Stimulated activated CD4-positive, alpha-beta T cell treated with anti-CD3 and anti-CD28 coated beads, Interleukin-2, amount 100 ng/mL, for 24 hours (primary cell): ENCODE measurements at places on chromosomes 3 and 15.
A peak's percentile ranks its signal among the peaks of the same experiment; 100 is the strongest.

DNA sequence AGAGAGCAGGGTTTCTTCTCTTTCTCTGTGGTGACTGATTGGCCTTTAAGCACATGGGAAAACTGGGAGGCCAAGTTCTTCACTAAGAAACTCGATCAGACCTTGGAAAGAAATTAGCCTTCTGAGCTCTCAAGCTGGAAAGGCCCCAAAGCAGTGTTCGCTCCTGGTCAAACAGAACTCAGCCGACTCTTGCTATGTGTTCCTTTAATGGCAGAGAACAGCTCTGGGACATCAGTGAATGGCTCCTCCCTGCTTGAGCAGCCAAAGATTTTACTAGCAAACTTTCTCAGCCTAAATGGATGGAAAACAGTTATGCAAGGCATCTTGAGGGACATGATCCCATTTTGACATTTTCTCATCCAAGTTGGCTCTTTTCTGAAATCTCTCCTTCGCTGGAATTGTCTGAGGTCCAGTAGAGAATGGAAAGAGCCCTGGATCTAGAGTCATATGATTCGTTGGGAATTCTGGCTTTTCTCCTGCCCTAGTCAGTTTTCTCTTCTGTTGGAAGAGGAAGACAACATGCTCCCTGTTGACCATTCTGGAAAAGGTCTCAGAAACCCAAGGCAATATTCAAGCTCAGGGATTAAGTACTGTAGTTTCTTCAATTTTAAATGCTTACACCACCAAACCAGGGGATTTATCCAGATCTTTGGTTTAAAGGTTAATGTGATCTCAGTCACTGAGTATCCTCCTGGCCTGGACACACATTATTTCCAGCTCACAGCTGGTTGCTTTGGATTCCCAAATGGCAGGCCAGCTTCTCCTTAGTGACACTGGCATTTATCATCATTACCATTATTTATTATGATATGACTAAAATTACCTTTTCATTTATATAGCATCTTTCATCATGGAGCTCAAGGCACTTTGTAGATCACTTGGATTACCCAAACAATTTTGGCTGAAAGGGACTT is 319.6 kb downstream of the AGBL1 start:
- DNase-seq, result no peak

GRCh38 chr3:195556390-195556789 is 13.3 kb upstream of the PPP1R2 start:
- DNase-seq, result peak; percentile 40

DNA sequence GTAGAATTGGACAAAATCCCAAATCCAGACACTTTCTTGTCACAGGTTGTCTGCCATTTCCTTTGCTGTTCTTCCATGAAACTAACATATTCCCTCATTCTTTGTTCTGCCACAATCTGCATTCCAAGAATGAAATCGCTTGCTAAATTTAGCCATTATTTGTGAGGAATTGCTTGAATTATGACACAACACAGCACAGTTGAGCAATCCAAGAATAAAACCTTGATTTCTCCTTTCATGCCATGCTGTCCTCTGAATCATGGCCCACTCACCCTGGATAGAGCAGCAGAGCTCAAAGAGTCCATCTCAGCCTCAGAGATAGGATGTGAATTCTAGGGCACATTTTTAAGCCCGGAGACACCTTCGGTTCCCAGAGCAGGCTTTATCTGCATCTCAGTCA is 35.2 kb upstream of the GREM1 start:
- DNase-seq, result no peak

DNA sequence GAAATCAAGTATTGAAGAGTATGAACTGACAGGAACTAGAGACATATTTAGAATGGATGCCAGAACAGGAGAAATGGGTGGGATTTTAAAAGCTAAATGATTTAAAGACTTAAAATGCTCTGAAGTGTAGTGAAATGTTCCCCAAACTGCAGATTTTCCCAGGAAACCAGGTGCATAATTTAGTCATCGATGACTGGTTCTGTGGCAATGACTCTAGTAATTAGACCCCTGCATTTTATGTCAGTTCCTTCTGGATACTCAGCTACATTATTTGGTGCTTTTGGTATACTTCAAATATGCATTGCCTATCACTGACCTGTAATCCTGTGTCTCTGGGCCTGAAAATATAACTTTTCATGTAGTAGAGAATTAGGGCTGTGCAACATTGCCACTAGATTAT is 16.8 kb downstream of the AGTR1 start:
- DNase-seq, result no peak

- no peak for DNase-seq
These were observed 54.1 kb upstream of the PPIB start for GRCh38 chr15:64216730-64217428.

GRCh38 chr3:182989566-182989965 is 9.2 kb upstream of the DCUN1D1 start:
- no peak for DNase-seq

DNA sequence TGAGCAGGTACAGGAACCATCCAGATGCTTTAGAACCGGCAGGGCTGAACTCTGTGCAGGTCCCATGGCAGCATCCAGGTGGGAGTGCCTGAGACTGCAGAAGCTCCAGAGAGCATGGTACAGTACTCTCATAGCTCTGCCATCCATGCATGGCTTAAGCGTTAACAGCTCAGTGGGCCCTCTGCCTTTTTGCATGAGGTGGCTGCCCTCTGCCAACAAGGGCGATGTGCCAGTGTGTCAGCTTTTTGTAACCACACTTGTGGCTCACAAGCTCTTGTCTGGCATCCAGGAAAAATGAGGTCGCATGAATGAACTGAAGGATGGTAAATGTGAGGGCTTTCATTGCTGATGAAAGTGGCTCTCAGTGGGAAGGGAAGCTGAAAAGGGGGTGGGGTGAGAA is 950.1 kb downstream of the DIPK2A start:
- DNase-seq, result no peak

DNA sequence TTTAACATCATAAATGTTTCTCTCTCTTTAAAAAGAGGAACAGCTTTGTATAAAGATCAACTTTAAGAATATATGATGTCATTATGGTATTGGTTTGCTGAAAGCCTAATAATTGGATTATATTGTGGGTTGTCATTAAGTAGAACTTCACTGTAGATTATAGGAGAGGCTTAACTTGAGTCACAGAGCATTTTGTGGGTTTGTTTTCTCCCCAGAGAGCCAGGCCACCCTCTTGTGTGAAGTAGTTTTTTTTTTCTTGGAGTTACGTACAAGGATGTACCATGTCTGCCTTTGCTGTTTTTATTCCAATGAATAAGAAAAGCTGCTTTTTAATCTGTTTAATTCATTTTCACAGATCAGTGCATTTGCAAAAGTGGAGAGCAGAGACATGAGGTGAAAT is 354.8 kb upstream of the TBL1XR1 start:
- DNase-seq, result no peak

DNA sequence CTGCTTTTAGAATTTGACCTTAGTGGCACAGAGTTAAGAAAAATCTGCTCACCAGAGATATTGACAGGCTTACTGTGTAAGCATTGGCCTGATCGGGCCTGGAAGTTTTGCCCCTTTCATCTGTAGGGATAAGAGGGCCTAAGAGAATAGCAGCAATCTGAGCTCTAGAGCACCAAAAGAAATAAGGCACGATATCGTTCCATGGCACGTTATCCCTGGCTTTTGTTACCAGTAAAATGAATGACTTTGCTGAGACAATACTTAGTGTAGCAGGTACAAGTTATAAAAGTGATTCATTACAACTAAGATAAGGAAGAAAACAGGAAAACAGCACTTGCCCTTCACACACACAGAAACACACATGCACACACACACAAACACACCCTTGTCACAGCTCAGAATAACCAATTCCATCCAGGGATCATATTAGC is 5.0 kb downstream of the THBS1 start:
- no peak for DNase-seq

DNA sequence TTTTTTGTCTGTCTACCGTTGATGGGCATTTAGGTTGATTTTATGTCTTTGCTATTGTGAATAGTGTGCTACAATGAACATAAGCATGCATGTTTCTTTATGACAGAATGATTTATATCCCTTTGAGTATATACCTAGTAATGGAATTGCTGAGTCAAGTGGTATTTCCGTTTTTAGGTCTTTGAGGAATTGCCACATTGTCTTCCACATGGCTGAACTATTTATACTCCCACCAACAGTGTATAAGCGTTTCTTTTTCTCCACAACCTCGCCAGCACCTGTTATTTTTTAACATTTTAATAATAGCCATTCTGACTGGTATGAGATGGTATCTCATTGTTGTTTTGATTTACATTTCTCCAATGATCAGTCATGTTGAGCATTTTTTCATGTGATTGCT is 89.6 kb upstream of the GALNT15 start:
- DNase-seq, result no peak

- no peak for DNase-seq
These were observed 89.4 kb downstream of the LSM3 start for GRCh38 chr3:14267976-14268375.
